Neural crest cell (in vitro differentiated cells): ENCODE measurements at places on chromosomes 12 and 14.

- DNase-seq, result no peak
Observed at GRCh38 chr12:75212072-75212471, 2.4 kb upstream of the KCNC2 start.

DNA sequence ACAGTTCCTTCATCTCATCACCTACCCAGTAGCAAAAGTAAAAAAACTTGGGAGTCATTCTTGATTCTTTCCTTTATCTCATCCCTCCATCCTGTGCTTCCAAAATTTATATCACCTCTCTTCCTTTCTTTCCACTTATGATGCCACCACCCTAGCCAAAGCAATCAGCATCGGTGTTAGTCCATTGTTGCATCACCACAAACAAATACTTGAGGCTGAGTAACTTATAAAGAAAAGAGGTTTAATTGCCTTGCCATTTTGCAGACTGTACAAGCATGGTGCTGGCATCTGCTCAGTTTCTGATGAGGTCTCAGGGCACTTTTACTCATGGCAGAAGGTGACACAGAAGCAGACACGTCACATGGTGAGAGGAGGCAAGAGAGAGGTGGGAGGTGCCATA, 19.8 kb upstream of the CATSPERB start:
- DNase-seq, result no peak

DNA sequence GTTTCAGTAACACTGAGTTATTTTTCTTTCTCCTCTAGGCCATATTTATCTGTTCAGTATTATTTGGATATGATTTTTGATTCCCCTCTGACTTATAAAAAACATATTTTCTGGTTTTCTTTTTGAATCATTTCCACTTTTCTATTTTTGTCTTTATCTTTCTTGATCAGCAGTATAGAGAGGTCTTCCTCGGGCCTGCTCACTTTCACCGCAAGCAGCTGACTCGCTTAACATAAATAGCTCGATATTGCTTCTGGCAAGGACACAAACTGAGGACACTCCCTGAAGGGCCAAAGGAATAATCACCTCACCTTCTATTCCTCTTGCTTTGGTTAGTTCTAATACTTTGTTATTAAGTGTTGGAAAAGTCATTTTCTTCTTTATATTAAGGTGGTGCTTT, 25.8 kb upstream of the TRHDE start:
- DNase-seq, result no peak

- DNase-seq, result peak; percentile 83
Observed at GRCh38 chr14:92922883-92923743, at the start of gene CHGA. CHGA (plus strand) TSS chr14:92923150; CDS start chr14:92923360, 210 bp downstream.

- peak; percentile 39 for DNase-seq
Observed at GRCh38 chr12:57456145-57456700, 1.1 kb downstream of the INHBE start.

DNA sequence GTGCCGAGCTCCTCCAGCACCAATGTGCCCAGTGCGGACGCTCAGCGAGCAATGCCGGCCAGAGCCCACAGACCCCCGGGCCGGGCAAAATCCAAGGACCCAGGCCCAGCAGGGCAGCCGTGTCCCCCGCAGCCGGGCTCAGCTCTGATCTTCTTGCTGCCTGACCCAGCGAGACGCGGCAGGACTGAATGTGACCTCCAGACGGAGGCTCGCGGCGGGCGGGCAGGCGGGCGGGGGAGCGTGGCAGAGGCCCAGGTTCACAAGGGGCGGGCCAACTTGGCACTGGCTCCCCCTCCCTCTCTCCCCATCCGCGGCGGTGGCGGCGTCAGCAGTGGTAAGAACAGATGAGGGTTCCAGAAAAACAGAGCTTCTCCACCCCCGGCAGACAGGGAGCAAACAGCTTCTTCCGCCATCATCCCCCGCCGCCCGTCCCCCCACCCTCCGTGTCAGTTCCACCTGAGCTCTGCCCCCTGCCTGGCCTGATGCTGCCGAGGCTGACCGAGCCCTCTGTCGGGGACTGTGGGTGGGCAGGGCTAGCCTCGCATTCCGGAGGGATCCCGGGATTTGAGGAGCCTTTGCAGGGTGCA, 94.3 kb downstream of the RFLNA start:
- peak; percentile 41 for DNase-seq

GRCh38 chr14:105013150-105013785, 7.6 kb downstream of the CDCA4 start:
- DNase-seq, result no peak

DNA sequence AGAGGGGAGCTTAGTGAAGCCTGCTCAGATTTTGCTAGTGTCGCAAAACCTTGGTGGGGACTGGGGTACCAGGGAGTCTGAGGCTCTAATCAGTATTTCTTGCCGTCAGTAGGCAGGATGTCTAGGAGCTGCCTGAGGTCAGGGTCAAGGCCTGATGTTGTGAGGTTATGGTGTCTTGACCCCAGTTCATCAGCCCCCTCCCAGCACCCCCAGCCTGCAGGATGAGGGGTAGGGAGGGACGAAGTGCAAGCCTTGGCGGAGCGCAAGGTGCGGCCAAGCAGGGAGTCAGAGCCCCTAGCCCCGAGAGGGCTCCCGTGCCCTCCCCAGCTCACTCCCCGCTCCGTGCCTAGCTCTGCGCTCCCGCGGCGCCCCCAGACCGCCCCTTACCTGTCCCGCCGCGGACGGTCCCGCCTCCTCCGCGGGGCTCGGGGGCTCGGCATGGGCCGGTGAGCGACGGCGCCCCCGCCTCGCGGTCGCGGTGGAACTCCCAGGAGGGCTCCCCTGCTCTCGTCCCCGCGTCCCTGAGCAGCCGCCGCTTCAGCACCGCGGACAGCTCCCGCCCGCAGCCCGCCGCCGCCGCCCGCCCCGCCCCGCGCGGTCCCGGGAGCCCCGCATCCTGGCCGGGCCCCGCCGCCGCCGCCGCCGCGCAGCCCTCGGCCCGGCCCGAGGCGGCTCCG, 347 bp downstream of the SYNDIG1L start:
- DNase-seq, result peak; percentile 69

DNA sequence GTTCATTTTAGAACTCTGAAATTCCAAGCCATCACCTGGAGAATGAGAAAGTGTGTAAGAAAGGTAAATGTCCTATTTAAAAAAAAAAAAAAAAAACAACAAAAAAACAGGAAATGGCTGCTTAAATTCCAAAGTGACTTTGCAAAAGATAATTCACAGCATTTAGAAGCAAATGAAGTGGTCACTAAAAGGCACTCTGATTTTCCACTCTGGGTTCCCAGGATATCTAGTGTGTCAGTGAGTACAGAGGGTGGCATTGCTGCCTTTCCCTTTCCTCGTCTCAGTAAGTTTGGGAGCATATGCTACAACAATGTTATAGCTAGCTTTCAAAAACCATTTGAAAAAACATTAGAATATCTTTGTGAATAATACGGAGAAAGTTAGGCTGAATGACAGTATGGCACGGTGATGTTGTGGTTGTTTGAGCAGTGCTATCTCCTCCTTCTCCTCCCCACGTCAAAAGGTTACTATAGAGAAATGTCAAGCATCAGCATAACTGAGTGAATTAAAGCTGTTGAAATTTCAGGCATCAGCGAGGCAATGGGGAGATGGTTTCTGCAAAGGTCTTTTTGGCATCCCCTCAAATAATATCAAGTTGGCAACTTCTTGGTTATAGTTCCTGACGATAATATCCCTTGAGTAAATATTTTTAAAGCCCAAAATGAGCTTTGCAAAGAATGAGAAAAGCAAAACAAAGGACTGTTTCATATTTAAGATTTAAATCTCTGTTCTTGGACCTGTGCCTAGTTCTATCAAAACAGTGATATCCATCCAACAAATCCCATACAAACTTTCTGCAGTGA, 164.5 kb upstream of the E2F7 start:
- no peak for DNase-seq

- DNase-seq, result no peak
Observed at GRCh38 chr14:73474952-73475351, 15.8 kb upstream of the RIOX1 start.

DNA sequence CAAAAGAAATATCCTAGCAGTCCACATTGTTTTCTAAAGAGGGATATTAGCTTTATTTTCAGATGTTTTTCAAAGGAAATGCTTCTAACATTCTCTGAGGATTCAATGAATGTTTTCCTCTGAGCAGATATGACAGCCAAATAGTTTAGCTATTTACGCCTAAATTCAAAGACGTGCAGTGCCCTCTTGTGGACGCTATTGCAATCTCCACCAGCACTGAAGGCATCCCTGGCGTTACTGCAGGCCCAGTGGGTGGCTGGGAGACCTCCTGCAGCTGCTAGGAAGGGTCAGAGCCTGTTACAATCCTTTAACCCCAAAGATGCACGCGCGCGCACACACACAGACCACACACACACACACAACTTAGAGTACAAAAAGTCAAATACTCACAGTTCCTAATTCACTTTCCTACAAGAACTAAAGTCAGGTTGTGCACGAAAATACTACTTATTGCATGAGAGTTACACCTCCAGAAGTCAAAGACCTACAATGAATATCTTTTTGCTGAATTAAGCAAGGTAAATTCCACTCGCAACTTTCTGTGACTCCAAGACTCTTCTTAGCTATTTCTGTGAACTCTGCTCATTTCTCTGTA, 589.3 kb upstream of the TMEM132C start:
- peak; percentile 73 for DNase-seq

DNA sequence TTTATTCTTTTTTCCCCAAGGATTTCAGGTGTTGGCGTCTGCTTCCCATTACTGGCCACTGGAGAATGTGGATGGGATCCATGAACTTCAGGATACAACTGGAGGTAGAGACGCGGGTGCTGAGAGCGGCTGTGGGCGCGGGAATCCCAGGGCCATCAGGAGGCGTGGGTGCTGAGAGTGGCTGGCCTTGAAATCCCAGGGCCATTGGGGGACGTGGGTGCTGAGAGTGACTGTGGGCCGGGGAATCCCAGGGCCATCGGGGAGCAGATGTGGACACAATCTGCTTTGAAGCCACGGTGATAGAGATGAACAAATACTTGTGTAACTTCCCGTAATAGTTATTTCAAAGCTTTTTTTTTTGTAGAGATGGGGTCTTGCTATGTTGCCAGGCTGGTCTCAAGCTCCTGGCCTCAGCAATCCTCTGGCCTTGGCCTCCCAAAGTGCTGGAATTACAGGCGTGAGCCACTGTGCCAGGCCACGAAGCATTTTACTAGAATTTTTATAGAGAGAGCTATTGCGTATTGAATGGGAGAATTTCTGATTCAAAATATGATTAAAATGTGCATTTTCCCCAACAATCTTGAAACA, 12.8 kb downstream of the ADGRD1 start:
- no peak for DNase-seq

DNA sequence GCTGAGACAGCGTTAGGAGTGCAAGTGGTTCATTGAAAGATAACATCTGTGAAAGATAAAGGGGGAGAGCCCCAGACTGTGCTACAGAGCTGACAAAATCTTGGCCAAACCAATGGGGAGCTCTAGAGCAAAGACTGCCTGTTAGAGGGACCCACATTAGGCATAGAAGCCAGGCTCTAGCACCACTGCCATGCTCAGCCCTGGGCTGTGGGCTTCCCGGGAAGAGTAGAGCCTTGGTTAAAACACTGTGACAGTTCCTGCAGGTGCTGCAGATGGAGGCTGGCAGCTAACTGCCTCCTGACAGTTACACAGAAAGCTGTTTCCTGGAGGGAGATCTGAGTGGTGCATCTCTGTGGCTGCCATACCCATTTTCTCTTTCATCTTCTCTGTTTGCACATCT, 23.0 kb downstream of the TSHR start:
- DNase-seq, result no peak

DNA sequence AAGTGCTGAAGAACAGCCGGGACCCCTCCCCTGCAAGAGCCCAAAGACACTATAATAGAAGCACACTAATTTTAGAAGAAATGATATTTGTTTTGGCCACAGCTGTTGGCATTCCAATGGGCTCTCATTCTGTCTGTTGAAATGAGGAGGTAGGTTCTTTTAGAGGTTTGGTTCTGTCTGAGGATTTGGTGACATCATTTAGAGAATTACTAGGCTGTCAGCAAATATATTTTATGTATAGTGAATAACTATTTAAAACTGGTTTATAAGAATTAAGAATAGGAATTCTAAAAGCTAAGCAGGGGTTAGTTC, 200.7 kb upstream of the SLC38A2 start:
- no peak for DNase-seq

GRCh38 chr12:15796493-15797141, 7.4 kb upstream of the EPS8 start:
- DNase-seq, result no peak

- no peak for DNase-seq
Observed at GRCh38 chr12:131002216-131002631, 48.5 kb downstream of the ADGRD1 start.

GRCh38 chr14:36212987-36213386, 36.5 kb upstream of the PTCSC3 start:
- no peak for DNase-seq

GRCh38 chr12:125861299-125862281, 796.4 kb downstream of the AACS start:
- DNase-seq, result no peak

DNA sequence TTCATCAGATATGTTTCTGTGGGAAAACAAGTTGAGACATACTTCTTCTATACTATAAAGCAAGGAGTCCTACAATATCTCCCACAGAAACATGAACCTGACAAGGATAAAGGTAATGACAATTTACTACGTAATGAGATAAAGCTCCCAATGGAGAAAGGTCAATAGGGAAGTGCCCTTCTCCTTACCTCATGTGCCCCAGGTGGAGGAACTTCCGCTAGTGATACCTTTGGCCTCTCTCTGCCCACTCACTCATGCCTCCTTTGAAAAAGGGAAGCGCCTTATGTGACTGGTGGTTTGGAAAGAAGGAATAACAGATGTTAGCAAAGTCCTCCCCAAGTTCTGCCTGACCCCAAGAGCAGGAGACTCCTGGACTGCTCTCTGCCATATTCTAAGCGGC, 305.3 kb downstream of the ITPR2 start:
- no peak for DNase-seq

- DNase-seq, result no peak
Observed at GRCh38 chr12:77104792-77105191, 39.4 kb upstream of the E2F7 start.

DNA sequence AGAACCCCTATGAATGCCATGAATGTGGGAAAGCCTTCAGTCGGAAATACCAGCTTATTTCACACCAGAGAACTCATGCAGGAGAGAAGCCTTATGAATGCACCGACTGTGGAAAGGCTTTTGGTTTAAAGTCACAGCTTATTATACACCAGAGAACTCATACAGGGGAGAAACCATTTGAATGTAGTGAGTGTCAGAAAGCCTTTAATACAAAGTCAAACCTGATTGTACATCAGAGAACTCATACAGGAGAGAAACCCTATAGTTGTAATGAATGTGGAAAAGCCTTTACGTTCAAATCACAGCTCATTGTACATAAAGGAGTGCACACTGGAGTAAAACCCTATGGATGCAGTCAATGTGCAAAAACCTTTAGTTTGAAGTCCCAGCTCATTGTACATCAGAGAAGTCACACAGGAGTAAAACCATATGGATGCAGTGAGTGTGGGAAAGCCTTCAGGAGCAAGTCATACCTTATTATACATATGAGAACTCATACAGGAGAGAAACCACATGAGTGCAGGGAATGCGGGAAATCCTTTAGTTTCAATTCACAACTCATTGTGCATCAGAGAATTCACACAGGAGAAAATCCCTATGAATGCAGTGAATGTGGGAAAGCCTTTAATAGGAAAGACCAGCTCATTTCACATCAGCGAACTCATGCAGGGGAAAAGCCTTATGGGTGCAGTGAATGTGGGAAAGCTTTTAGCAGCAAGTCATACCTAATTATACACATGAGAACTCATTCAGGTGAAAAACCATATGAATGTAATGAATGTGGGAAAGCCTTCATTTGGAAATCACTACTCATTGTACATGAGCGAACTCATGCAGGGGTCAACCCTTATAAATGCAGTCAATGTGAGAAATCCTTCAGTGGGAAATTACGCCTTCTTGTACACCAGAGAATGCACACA, 22.3 kb downstream of the ZNF268 start:
- no peak for DNase-seq
